ENCODE measurements at places on chromosomes 2 and 18.

GRCh38 chr2:111162718-111163331, 42.1 kb downstream of the BCL2L11 start:
- DNase-seq: peak; percentile 10

DNA sequence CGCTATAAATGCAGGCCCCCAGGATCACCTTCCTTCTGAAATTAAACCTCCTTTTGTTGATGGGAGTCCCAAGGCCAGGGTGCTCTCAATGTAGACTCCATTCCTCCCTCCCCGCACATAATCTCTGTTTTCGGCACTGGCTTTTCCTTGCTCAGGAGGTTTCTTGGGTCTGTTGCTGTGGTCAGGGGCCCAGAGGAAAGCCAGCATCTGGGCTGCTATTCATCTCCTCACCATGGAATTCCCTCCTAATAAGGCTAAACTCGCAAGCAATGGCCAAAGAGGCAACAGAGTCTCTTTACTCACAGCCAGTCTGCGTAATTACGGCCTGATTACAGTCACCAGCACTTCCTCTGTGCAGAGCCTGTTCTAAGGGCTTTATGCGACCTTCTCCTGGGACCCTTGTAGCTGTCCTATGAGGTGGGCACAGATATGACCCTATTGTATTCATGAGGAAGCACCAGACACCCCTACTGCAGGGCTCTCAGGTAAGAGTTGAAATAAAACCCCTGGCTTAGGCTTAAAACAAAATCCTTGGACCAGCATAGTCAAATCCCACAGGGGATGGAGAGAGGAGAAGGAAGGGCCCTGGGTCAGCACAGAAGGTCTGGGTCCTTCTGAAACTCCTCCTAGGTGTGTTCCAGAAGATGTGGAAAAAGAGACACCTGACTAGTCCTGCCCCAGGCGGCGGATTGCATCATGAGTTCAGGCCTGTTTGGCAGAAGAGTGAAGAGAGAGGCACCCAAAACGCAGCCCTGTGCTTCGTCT, 105.0 kb upstream of the SH3BP4 start:
- DNase-seq: no peak

DNA sequence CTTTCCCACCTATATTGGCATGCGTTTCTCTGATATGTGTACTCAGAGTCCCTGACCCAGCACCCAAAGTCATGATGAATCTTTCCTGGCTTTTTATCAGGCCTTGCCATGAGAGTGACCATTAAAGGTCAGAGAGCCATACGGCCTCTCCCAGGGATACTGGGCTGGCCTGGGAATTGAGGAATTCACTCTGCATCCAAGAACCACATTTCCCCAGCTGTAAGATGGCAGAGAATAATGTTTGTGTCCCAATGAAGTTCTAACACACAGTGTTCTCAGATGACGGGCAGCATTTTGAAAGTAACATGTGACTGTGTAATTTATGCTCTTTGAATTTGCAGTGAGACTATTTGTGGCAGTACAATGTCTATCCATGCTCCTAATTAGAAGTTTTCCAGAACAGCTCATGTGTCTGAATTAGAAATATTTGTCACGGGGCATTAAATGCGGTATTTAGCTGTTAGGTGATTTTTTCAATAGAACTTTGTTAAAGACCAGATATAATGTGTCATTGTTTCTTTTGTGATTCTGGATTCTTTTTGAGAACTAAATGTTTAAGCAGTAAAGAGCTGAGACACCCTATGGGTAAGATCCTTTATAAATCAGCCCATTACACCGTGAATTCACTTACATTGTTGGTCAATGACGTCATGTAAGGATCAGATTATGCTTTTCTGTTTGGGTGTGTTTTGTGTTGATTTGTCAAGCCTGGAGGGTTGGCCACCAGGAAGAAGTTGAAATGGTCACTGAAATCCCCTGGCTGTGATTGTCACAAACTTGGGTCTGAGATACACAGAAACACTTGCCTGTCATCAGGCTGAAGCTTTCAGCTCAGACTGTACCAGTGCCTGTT, 7.3 kb upstream of the SLC3A1 start:
- DNase-seq: no peak

DNA sequence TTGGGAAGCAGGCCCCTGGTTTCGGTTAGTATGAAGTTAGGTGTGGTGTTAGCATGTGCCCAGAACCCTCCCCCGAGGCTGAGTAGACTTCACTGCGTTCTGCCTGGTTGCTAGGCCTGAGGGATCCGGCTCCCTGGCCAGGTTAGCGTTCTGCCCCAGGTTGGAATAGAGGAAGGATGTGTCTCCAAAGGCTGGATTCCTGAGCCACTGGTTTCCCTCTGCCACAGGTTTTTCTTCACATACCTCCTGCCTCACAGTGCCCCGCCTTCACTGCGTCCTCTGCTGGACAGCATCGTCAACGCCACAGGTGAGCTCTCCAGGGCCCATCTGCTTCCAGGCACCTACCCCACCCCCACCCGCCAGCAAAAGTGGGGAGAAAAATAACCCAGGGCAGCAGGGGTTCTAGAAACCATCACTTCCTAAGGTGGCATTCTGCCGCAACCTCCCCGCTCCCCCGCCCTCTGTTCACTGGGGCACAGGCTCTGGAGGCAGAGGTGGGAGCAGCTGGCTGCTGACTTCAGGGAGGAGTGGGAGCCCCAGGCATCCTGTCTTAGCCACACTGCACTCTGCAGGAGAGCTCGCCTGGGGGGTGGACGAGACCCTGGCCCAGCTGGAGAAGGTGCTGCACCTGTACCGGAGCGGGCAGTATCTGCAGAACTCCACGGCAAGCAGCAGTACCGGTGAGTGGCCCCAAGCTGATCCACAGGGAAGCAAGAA, 7.1 kb downstream of the PKDCC start:
- DNase-seq: no peak

- DNase-seq: no peak
Observed at GRCh38 chr2:151837926-151838325, 9.7 kb upstream of the ARL5A start.

DNA sequence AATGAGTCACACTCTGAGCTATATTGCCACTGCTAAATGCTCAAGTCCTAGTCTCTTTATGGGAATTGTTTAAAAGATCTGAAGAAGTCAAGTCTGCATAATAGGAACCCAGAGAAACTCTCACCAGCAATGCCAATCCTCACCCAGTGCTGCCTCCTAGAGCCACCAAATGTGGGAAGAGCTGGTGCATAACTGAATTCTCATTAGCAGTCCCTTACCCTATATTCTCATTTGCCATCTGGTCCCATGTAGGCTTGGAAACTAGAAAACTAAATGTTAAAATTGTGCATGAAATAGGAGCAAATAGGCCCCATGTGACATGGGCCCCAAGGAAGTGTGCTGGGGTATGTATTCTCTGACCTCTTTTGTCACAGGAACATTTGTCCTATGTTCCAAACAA, 224.4 kb upstream of the SMAD2 start:
- no peak for DNase-seq

DNA sequence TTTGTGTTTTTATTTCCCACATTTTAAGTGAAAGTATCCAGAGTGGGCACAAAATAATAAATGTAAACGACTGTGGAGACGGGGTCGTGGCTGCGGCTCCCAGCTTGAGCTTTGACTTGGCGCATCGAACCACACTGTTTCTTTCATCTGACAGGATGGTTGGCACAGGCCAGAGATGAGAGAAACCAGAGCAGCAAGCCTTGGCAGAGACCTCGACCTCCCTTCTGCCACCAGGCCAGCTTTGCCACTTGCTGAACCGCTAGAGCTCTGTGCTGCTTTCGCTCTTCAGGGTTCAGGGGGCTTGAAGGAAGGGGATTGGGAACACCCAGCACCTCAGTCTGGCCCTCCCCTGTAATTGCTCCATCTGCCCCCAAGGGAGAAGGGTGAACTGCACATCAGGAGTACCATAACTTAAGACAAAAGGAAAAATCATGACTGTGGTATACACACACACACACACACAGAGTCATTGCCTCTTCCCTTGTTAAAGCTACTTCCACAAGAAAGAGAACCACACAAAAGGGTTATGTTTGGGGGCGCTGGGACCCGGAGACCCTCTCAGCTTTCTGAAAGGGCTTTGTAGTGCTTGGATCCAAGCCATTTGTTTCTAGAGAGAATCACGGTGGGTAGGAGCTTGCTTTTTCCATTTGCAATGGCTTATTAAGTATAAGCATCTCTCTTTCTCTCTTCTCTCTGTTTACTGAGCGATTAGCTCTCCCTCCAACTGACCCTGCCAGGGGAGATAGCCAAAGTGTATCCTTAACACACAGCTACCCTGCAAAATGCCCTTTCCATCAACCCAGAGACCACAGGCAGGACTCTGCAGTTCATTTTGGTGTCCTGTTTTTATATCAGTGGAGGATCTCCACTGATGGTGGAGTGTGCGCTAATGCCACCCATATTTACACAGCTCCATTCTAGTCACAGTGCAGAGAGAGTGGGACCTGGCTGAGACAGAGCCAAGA, 23.0 kb downstream of the POU3F3 start:
- no peak for DNase-seq

GRCh38 chr2:51825823-51826222, 793.9 kb upstream of the NRXN1 start:
- no peak for DNase-seq

- DNase-seq: no peak
Observed at GRCh38 chr2:138742441-138743057, 37.6 kb downstream of the NXPH2 start.

DNA sequence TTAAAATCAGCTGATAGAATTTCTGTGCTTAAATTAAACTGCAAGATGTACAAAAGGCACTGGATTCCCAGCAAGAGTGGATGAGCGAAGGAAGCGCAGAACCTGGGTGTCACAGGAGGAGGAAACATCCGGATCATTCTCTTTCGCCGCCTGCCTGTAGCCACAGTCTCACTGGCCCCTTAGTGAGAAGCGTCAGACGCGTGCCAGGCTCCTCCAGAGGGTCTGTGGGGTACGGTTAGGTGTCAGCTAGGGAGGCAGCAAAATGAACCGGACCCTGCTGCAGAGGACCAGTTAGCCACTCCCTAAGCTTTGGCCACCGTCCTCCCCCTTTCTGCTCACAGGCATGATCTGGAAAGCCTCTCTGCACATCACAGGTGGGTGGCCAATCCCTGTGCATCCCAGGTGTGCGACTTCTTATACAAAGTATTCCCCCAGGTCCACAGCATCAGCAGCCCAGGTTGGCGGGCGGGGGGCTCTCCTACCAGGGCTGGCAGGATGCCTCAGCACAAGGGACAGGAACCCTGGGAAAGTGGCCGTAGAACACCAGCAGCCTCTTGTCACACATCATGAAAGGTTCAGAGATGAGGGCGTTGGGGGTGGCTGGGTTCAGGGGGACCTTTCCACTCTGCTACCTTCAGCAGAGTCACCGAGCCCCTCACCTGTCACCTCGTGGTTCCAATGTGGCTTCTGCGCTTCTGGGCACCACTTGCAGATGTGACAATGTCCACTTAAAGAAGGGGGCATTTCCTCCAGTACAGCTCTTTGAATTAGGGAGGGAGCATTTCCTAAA, 61.1 kb upstream of the SLC66A3 start:
- no peak for DNase-seq

DNA sequence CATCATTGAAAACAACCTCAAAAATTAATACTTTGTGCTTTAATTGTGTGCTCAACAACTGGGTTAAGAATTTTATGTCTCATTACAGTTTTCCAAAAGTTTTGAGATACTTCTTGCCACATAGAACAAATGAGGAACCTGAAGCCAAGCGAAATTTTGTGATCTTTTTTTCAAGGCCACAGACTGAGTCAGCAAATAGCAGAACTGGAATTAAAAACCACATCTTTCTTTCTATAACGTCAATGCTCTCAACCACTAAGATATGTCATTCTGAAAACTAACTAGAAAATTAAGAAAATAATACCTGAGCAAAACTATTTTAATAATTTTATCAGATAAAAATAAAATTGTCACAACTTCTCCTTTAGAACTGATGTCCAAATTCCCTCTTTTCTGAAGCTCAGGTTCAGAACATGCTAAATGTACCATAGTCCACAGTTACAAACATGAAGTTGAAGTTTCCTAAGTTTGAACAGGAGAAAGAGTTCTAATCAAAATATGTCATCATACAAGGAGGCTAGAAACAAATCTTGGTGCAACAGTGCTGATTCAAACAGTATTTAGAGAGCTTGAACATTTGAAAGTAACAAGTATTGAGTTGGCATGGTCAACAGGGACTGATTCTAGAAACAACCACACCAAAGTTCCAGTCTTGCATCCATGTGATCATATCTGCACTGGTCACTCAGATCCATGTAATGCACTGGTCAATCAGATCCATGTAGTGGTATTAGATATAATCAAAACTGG, 27.6 kb upstream of the CALCRL start:
- DNase-seq: no peak

DNA sequence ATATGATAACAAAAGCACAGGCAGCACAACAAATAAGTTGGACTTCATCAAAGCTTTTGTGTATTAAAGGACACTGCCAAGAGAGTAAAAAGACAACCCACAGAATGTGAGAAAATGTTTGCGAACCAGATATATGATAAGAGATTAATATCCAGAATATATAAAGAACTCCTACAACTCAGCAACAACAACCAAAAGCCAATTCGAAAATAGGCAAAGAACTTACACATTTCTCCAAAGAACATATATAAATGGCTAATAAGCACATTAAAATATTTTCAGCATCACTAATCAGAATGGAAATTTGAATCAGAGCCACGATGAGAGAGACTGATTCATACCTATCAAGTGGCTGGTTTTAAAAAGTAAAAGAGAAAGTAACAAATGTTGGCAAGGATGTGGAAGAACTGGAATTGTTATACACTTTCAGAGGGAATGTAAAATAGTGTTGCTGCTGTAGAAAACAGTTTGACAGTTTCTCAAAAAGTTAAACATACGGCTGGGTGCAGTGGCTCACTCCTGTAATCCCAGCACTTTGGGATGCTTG, 25.2 kb downstream of the EPB41L5 start:
- DNase-seq: no peak

GRCh38 chr2:20539776-20540586, 93.1 kb downstream of the RHOB start:
- no peak for DNase-seq

- DNase-seq: no peak
Observed at GRCh38 chr2:220181165-220181564, 553.7 kb downstream of the SLC4A3 start.

DNA sequence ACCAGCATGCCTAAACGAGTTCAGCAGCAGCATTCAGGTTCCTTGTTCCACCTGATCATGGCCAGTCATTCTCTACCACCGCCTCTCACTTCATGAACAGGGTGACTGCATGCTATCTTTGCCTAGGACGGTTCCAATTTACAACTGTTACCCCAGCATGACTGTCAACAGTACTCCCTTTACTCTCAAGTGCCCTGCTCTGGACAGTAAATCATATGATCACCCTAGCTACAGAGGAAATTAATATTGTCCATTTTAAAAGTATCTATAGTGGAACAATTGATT, 25.7 kb downstream of the MGAT4A start:
- no peak for DNase-seq

Measured in activated T-cell treated with anti-CD3 and anti-CD28 coated beads for 48 hours (primary cell).